Smooth muscle cell of the coronary artery (primary cell): ENCODE measurements at places on chromosomes 7 and 10. TPM values are rescaled to one million over a fixed set of nuclear protein-coding genes. Genes with fewer than 3 reads are reported as not detected.

CABCOCO1 gene
- total RNA-seq: 0.60 TPM in 1 of 2 replicates, not detected in the other

ENTPD1 gene
- total RNA-seq: 0.60 and 1.2 TPM in 2 replicates

SLC18A3 gene
- under 0.01 TPM in 1 of 2 replicates, not detected in the other for total RNA-seq

KNDC1 gene
- total RNA-seq: 0.23 and 1.6 TPM in 2 replicates

SCART1 gene
- total RNA-seq: 1.3 and 2.7 TPM in 2 replicates

NPFFR1 gene
- total RNA-seq: not detected in 2 replicates

KCNMA1 gene
- total RNA-seq: 9.8 and 44.0 TPM in 2 replicates

PODXL gene
- total RNA-seq: 2.6 and 15.6 TPM in 2 replicates

CUTC gene
- total RNA-seq: 12.8 and 19.3 TPM in 2 replicates

OR2A5 gene
- not detected in 2 replicates for total RNA-seq

TUBB8 gene
- total RNA-seq: not detected in 2 replicates

HYAL4 gene
- not detected in 2 replicates for total RNA-seq

FAM20C gene
- 23.0 and 58.4 TPM in 2 replicates for total RNA-seq

ADAP1 gene
- 2.3 and 4.0 TPM in 2 replicates for total RNA-seq

GIMAP6 gene
- 0.35 TPM in 1 of 2 replicates, not detected in the other for total RNA-seq

HOXA2 gene
- total RNA-seq: not detected in 2 replicates

UCMA gene
- total RNA-seq: not detected in 2 replicates

IDI2 gene
- not detected in 2 replicates for total RNA-seq

HIP1 gene
- 3.7 TPM in 2 replicates for total RNA-seq

HOGA1 gene
- total RNA-seq: 0.75 and 0.94 TPM in 2 replicates

TAS2R38 gene
- total RNA-seq: not detected in 2 replicates

EPHB4 gene
- 83.1 and 90.3 TPM in 2 replicates for total RNA-seq

CALML5 gene
- not detected in 2 replicates for total RNA-seq

CYP2C19 gene
- total RNA-seq: not detected in 2 replicates

GDF2 gene
- not detected in 2 replicates for total RNA-seq

PDE1C gene
- total RNA-seq: 6.1 and 53.9 TPM in 2 replicates

TBATA gene
- total RNA-seq: not detected in 2 replicates

CDHR1 gene
- total RNA-seq: not detected in 2 replicates

NKX2-3 gene
- total RNA-seq: not detected in 2 replicates

DDC gene
- not detected in 2 replicates for total RNA-seq

PRSS58 gene
- total RNA-seq: not detected in 2 replicates

STK31 gene
- not detected in 2 replicates for total RNA-seq

PANK1 gene
- 2.6 and 6.0 TPM in 2 replicates for total RNA-seq

TMEM26 gene
- total RNA-seq: 0.35 and 0.60 TPM in 2 replicates

RGR gene
- not detected in 2 replicates for total RNA-seq

EEPD1 gene
- 0.75 and 11.3 TPM in 2 replicates for total RNA-seq

EPHB6 gene
- total RNA-seq: 1.1 and 9.9 TPM in 2 replicates

MMD2 gene
- total RNA-seq: not detected in 2 replicates

LYZL2 gene
- total RNA-seq: not detected in 2 replicates

VSTM2A gene
- not detected in 2 replicates for total RNA-seq

CPXM2 gene
- 19.4 and 45.6 TPM in 2 replicates for total RNA-seq

SPDYE11 gene
- not detected in 2 replicates for total RNA-seq

CRHR2 gene
- total RNA-seq: not detected in 2 replicates

INA gene
- 0.30 and 0.35 TPM in 2 replicates for total RNA-seq

TRIM8 gene
- 38.3 and 93.6 TPM in 2 replicates for total RNA-seq

LRMDA gene
- 1.5 and 2.3 TPM in 2 replicates for total RNA-seq

C10orf143 gene
- total RNA-seq: 0.68 and 0.82 TPM in 2 replicates

TRIM50 gene
- total RNA-seq: not detected in 2 replicates

ZC3HAV1L gene
- 4.6 TPM in 2 replicates for total RNA-seq

C10orf105 gene
- under 0.01 and 0.12 TPM in 2 replicates for total RNA-seq

SEC61A2 gene
- 2.8 and 4.1 TPM in 2 replicates for total RNA-seq

HELLS gene
- 1.6 and 10.1 TPM in 2 replicates for total RNA-seq

FASTK gene
- 40.1 and 78.2 TPM in 2 replicates for total RNA-seq

SPDYE2 gene
- 0.12 TPM in 1 of 2 replicates, not detected in the other for total RNA-seq

PRPS1L1 gene
- not detected in 2 replicates for total RNA-seq

CACNA2D1 gene
- total RNA-seq: 62.2 and 71.3 TPM in 2 replicates

GRID1 gene
- under 0.01 TPM in 1 of 2 replicates, not detected in the other for total RNA-seq

GBX1 gene
- total RNA-seq: not detected in 2 replicates
